ENCODE measurements at places on chromosomes 5 and 9. TPM values are rescaled to one million over a fixed set of nuclear protein-coding genes. Genes with fewer than 3 reads are reported as not detected.

APBA1 gene
- polyA plus RNA-seq: not detected

FST gene
- polyA plus RNA-seq: not detected

PCAT7 gene
- not detected for polyA plus RNA-seq

FAM151B gene
- polyA plus RNA-seq: 8.1 TPM

PCDHB14 gene
- polyA plus RNA-seq: not detected

KIF4B gene
- polyA plus RNA-seq: not detected

TAF11L10 gene
- polyA plus RNA-seq: not detected

Measured in CD14-positive monocyte (primary cell).